ENCODE measurements at places on chromosomes 7 and 10.

DNA sequence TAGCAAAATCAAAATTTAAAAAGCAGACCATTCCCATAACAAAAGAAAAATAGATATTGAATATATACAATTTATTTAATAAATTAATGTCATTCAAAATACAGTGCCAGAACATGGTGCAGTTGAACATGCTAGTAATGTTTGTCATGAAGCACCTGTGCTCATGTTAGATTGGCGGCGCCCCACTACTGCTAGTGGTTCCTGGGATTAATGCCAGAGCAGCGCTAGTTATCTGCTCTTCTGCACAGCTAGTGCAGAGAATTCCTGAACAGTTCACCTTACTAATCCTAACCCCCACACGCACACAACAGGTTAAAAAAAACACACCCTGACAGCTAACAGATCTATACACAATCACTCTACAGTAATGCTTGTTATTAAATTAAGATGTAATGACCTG, 23.4 kb downstream of the KBTBD2 start:
- DNase-seq = no peak

DNA sequence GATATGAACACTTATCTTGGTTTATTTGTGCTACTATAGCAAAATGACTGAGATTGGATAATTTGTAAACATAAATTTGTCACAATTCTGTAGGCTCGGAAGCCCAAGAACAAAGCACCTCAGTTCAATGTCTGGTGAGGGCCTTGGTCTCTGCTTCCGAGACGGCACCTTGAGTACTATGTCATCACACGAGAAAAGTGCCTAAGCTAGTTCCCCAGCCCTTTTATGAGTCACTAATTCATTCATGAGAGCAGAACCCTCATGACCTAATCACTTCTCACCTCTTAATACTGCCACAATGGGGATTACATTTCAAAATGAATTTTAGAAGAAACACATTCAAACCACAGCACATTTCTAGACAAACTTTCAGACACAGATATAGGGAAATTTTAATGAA, 52.0 kb upstream of the PRSS1 start:
- no peak for DNase-seq

DNA sequence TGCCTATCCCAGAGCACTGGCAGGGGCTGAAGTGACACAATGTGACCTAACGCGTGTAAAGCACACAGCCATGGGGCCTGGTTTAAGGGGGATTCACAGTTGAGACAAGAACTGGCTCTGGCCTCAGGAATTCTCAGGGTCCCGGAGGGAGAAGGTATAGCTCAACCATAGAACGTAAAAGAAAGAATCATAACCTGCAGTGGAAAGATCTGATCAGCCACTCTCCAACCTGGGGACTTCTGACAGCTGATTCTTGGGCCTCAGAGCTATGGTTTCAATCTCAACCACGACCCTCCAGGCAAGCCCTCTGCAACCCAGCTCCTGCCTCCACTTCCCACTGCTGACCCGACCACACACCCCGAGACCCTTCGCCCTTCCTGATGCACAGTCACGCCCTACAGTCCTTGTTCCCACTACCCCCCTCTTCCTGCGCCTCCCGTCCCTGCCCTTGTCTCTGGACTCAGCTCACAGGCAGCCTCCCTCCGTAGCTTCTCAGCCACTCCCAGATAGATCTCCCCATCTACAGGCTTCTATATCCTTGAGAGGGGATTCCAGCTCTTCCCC, 245.2 kb downstream of the BUB3 start:
- DNase-seq = no peak

DNA sequence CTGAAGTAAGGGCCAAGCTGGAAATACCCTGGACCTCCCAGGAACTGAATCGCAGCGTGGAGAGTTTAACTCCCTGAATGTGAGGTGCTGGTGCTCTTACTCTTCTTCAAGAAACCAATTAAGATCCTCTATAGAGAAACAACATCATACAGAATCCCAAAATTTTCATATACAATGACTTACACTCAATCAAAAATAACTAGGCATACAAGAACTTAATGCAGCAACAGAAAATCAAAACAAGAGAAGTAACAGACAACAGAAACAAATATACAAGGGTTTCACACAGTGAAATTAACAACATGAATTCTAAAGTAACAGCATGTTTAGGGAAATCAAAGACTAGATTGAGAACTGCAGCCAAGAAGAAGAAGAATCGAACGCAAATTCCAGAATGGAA, 37.7 kb downstream of the RNF216 start:
- no peak for DNase-seq

GRCh38 chr7:101075646-101076045, 9.6 kb upstream of the TRIM56 start:
- DNase-seq = no peak

GRCh38 chr10:88551246-88551645, 31.9 kb downstream of the RNLS start:
- DNase-seq = no peak

- no peak for DNase-seq
Observed at GRCh38 chr7:50812841-50813475, 30.3 kb upstream of the GRB10 start.

DNA sequence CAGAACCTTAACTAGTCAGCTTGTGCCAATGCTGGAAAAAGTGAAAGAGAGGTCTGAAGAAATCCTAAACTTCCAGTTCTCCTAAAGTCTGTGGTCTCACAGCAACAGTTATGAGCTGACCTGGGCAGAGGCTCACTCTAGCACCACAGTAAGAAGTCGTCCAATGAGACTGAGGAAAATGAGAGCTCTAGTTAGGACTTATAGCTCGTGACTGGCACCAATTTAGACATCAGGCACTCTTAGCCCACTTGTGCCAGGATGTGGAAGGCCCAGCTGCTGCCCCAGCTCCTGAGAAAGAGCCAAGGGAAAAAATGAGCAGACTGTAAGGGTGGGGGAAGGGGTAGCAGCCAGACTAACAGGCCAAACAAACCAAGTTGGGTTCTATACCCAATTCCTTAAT, 7.6 kb downstream of the MMS19 start:
- no peak for DNase-seq

DNA sequence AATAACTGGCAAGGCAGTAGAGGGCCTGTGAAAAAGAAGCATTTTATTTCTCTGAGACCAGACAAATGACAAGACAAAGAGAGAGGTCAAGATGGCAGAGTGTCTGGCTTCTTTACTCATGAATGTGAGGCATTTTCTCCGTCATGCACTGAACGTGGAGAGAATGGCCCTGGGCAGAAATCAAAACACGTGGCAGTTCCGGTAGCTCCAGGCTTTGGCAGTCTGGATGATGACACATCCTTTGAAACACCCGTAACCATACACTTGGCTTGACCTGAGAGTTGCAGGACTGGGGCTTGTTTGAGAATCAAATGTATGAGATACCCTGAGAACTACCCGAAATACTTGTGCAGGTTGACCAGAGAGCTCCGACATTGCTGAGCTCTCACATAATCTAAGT, 537.6 kb downstream of the ACTR3B start:
- DNase-seq = no peak

GRCh38 chr7:16774294-16774693, 20.7 kb downstream of the TSPAN13 start:
- DNase-seq = no peak
